ENCODE measurements at places on chromosomes 2 and 18.

DNA sequence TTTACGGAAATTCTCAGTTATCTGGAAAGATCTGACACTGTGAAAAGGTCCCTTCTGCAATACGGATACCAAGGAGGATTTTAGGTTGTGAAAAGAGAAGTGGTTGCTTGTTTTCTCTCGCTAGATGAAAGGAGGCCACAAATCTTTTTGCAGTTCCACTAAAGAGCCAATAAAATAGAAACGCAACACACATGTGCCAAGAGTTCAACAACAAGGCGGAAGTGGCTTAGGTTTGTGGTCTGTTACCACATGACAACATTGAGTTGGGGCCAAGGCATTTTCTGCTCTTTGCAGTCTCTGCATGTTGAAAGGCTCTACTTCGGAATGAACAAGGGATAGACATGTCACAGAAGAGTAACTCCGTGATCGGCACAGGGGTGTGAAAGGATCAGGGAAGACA lies 115.7 kb upstream of the OSR1 start:
- DNase-seq, result peak; percentile 22

GRCh38 chr2:63663013-63663864 lies 74.5 kb downstream of the MDH1 start:
- DNase-seq, result no peak

DNA sequence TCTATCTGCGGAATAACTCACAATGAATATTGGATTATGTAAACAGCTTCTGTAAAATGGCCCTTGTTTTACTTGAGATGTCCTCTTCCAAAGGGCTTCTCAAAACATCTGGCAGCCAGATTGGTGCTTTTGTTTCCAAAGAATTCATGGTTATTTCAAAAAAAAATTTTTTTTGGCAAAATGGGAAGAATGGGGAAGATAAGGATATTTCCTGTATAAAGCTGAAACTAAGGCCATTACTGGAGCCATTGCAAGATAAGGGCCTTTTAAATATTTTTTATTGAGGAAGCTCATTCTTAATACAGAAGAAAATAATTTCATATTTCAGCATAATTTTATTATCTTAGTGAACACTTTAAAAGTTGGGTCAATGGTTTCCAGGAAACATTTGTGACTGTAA lies 259.1 kb downstream of the GALNT13 start:
- no peak for DNase-seq

- DNase-seq, result peak; percentile 63
These were observed 8.4 kb upstream of the MGAT5 start for GRCh38 chr2:134245340-134245984.

- no peak for DNase-seq
These were observed 46.5 kb upstream of the NR4A2 start for GRCh38 chr2:156379071-156379470.

DNA sequence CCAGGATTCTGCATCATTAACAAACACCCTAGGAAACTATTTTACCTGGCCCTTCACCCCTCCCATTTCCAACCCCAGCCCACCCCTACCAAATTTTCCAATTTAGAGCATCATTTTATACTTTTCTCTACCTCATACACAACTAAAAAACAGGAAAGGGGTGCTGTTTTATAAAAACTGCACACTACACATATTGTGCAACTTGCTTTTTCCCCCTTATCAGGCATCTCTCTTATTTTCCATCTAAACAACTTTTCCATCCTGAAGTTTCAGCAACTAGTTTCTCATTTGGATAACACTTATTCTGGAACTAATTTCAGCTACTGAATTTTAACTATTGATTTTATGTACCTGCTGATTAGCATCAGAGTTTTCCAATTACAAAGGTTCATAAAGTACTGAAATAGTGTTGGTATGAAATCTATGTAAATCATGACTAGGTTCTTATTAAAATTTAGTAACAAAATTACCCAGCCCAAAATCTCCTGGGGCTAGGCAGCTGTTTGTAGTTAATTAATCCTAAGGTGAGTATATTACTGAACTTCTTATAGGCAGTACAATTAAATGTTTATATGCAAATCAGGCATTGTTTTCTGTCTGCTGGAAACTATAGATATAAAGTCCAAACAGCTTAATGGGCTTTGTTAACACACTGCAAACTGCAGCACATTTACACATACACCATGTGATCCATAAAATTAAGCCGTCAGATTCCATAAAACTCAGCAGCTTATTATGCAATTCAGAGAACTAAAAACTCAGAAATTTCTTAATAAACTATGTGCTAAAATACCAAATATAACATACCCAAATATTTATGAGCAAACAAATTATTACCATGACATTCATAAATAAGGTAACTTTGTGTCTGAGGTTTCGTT lies 7.9 kb downstream of the SF3B1 start:
- no peak for DNase-seq

GRCh38 chr2:26279886-26280285 lies 35.1 kb downstream of the HADHB start:
- no peak for DNase-seq

All from CD4-positive, alpha-beta T cell (primary cell).